ENCODE measurements at places on chromosomes 1 and 21.

- no peak for DNase-seq
Observed at GRCh38 chr1:226476648-226477319, 68.9 kb upstream of the PARP1 start.

DNA sequence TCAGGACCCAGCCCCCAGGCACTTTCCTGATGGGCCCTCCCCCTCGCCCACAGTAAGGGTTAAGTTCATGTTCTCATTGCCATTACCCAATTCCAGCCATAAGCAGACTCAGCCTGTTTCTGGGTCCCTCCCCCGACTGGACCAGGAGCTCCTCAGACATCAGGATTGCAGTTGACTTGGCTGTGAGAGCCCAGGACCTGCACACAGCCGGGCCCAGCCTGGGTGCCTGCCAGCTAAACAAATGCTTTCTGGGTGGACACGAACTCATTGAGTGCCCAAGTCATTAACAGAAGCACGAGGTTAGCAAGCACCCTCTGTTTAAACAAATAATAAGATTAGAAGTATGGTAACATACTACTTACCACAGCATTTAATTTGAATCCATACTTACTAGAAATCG is 147.9 kb upstream of the POU3F1 start:
- no peak for DNase-seq

DNA sequence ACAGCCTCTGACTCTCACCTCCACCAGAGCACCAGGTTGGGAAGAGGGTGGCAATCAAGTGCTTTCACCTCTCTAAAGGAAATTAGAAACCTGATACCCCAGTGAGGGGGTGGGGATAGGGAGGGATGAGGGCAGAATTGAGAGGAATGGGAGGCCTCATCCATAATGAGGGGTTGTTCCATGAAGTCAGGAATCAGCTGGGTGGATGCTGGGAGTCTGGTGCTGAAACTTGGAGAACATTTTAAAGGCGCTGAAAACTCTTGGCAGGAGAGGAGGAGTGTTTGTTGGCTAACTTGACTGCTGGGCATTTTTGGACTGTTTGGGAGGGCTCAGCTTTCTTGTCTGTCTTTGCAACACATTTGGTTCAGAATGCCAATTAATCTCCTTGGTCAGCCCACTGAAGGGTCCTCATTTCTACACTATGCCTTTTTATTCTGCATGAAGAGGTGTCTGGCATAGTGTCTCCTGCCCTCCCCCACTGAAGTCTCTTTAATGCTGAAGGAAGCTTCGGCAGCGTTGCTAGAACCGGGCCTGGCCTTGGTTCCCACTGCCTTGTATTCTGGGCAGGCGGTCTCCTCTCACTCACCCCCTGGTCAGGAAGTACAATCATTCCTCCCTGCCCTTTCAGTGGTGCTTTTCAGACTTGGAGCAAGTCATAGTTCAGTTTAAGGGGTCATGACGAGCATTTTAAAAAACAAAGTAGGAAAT is 2.2 kb downstream of the PHGDH start:
- peak; percentile 38 for DNase-seq

DNA sequence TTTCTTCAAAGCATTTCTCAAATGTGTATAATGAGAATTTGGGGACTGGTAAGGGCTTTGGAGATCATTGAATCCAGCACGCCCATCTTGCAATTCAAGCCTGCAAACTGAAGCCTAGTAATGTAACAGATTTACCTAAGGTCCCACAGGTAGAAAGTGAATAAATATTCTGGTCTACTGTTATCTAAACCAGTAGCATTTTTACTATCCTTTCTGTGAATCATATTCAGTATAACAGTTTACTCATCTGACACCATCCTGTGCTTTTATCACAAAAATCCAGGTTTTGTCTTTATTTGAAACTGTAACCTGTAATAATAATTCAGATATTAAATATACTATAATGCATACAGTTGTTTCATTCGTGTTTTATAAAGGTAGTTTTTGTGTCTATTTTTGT is 17.4 kb downstream of the KCNA3 start:
- no peak for DNase-seq

DNA sequence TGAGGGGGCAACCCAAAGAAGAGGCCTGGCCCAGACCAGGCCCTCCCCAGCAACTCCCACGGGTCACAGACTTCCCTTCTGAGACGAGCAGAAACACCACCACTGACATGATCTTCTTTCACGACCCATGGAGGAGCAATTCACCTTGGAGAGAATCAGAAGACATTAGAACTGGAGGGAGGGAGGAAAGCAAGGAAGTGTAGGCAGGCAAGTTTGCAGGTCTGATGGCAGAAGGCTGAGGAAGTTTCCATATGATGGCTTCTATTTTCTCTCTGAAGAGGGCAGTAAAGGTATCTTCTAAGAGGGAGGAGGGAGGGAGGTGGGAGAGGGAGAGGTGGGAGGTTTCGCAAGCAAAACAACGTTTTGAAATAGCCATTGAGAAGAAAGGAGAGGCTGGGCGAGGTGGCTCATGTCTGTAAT is 1.4 kb upstream of the UBXN10 start:
- DNase-seq, result no peak

DNA sequence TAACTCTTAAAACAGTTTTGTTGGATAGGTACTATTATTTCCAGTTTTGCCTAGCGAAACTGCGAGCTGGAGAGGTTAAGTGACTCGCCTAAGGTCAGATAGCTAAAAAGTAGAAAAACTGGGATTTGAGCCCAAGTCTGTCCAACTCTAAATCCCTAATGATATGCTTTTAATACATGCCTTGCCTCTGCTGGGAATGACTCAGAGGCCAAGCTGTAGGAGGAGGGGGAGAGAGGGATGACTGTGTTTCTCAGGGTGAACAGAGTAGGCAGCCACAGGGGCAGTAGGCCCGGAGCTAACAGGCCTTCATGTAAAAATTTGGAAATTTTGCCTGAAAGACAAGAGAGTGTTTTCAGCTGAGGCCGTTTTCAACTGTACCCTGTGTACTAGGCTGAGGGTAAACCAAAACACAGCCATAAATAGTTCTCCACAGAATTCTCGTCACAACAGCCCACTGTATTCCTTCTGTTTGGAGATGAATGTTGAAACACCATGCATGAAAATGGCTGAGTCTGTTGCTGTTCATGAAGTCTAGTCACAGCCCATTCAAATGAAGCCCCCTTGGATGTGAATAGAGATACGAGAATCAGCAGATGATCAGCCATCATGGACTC is 107.5 kb upstream of the HOOK1 start:
- peak; percentile 94 for DNase-seq

DNA sequence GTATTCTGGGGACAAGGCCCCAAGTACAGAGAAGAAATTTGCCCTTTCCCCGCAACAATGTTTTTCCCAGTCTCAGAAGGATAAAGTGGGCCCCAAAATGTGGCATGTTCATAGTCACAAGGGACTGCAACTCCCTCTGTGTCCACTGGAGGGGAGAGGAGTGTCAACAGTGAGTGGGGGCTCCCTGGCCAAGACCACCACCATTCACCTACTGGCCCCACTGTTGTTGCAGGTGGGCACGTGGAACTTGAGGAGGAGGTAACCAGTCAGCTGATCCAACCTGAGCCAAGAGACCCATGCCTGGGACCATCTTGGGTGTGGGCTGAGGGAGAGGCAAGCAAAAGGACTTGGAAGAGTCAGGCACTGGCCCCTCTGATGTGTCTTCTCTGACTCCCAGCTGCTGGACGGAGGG is 777 bp downstream of the NUDT17 start:
- peak; percentile 27 for DNase-seq

DNA sequence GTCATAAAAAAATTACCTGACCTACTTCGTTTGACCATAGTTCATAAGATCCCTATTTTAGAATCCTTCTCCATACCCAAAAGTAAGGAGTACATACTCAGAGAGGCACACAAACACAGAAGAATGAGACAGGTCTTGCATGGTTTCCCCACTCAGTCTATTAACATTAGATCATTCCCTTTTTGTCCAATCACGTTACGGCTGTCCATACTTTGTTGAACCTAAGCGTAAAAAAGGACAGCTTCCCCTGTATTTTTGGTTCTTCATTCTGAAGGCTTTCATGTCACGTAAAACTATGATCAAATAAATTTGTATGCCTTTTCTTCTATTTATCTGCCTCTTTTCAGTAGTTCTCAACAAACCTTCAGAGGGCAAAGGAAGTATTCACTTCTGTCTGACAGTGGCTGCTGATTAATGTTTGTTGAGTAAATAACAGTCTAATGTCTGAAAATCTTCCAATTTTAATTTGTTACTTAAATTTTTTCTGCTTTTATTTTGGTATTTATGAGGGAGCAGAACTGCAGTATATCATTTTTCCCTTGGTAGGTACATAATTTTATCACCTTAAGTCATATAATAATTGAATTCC is 16.4 kb downstream of the PKN2 start:
- DNase-seq, result no peak

GRCh38 chr1:18504609-18505008 is 23.9 kb downstream of the KLHDC7A start:
- no peak for DNase-seq

GRCh38 chr1:95384567-95384966 is 150.6 kb downstream of the RWDD3 start:
- no peak for DNase-seq

- no peak for DNase-seq
Observed at GRCh38 chr1:188241629-188242028, 1412.9 kb downstream of the PLA2G4A start.

DNA sequence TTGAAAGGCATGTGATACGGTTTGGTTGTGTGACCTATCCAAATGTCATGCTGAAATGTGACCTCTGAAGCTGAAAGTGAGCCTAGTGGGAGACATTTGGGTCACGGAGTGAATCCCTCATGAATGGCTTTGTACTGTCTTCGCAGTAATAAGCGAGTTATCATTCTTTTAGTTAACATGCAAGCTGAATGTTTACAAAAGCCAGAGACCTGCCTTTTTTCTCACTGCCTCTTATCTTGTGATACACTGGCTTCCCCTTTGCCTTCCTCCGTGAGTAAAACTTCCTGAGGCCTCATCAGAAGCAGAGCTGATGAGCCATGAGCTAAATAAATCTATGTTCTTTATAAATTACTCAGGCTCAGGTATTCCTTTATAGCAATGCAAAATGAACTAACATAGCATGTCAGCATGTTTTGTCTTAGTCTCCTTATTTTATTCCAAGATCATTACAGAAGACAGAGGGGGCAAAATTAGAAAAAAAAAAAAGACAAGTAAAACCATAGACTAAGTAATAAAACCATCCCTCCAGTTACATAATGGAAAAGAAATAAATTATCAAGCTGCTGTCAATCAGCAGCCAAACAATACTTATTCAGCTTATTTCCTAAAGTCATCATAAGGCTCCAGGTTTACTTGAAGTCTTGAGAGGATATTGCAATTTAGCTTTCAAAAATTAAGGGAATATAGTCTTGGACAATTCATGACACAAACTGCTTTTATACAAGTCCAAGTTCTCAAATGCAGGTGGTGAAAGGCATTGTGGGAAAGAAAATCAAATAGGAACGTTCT is 12.1 kb downstream of the RGS18 start:
- DNase-seq, result no peak

- DNase-seq, result no peak
Observed at GRCh38 chr1:230249695-230250480, 176.2 kb downstream of the PGBD5 start.

- DNase-seq, result no peak
Observed at GRCh38 chr1:34871443-34872132, 12.0 kb upstream of the SMIM12 start.

GRCh38 chr21:32137931-32138330 is 140.9 kb downstream of the MIS18A start:
- DNase-seq, result no peak

DNA sequence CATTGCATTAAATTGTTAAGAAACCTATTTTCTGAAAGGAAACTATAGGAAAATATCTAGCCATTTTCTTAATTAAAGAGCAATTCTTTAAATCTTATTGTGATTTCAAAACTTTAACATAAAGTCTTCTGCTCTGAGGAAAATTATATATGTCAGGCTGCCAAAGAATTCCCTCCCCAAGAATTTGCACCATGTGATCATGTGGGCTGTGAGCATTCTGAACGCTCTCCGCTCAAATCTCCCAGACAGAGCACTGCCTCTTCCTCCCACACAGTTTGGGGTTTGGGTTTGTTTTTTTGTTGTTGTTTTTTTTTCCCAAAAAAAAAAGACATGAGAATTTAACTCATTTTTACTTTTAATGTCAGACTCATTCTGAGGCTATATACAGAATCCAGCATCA is 155.9 kb upstream of the PALMD start:
- DNase-seq, result no peak

DNA sequence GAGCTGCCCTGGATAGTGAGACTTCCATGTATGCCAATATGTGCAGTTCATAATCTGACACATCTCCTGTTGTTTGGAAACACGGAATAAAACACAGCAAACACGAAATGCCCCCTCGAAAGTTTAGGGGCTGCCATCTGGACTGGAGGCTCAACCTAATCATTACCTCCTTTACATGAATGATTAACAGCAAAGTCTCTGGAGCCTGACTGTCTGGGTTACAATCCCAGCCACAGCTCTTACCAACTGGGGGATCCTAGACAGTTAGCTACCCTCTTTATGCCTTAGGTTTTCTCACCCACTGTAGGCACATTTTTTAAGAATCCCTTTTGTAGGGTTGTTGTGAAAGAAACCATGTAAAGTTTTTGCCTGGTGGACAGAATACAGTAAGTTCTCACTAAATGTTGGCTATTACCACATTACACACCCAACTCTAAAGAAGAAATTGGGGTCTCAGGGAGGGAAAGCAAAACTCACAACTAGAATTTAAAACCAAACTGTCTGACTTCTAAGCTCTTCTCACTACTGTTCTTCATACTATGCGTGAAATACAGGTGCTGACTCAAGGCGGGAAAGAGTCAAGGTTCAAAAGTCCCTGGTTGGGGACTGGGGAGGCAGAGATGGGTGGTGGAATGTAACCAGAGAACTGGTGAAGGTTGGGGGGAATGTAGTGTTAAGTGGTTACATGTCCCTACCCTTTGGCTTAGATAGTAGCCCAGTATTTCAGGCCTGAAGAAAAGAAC is 24.2 kb downstream of the CYP4A22 start:
- DNase-seq, result no peak

DNA sequence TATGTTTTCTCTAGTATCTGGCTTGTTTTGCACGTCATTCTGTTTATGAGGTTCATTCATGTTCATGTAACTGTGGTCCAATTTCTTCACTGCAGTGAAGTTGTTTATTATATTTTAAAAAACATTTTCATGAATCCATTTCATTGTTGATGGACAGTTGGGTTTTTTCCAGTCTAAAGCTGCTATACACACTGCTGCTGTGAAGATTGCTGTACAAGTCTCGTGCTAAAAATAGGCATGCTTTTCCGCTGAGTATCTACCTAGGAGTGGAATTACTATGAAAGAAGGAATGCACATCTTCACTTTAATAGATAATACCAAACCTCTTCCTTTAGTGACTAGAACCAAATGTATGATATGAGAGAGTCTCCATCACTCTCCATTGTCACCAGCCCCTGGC is 49.0 kb upstream of the ETS2 start:
- DNase-seq, result peak; percentile 79

DNA sequence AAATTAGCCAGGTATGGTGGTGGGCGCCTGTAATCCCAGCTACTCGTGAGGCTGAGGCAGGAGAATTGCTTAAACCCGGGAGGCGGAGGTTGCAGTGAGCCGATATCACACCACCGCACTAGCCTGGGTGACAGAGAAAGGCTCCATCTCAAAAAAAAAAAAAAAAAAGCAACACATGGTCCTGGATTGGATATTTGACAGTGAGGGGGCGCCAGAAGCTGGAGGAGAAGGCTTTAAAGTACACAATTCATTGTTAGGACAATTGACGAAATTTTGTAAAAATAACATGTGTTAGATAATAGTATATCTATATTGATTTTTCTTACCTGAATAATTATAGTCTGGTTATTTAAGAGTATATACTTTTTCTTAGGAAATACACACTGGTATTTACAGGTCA is 50.2 kb upstream of the USP25 start:
- DNase-seq, result no peak

- DNase-seq, result no peak
Observed at GRCh38 chr21:16022921-16023320, 293.1 kb downstream of the USP25 start.

- DNase-seq, result no peak
Observed at GRCh38 chr1:82398357-82398756, 597.6 kb downstream of the ADGRL2 start.

Data from AG10803 (cell line).